Transverse colon (tissue), 4 donors: ENCODE measurements at places on chromosomes 2 and 18. TPM values are rescaled to one million over a fixed set of nuclear protein-coding genes. Genes with fewer than 3 reads are reported as not detected.
A peak's percentile ranks its signal among the peaks of the same experiment; 100 is the strongest.

DNA sequence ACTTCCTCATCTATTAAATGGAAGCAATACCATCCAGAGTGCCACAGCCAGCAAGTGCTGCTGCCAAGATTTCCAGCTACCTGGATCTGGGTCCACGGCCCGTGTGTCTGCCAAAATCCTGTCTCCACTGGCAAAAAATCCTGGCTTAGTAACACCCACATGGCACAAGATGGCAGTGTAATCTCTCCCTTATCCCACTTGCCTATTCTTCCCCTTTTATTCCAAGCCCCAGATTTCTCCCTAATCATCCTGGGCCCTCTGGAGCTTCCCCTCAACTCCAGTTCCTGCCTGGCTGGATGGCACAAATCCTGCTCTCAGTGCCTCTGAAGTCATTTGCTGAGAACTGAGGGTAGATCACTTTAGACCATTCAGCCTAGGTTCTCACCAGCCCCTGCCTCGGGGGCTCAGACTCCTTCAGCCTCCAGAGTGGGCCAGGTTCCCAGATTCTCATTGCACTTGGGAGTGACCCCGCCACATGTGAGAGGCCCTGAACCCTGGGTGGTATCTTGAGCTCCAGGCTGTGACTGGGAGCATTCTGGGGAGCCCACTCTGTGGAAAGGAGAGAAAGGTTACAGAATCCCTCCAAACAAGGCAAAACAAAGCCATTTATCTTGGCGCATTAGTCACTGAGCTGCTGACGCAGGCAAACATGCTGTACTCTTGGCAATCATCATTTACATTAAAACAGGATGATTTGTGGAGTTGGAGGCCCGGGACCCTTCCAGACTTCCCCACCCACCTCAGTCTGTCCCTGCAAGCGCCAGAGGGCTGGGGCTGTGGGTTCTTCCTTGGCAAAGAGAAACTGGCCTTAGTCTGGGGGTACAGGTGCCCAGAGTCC, 325.8 kb downstream of the DYSF start:
- no peak for DNase-seq

- no peak for DNase-seq
Measured at GRCh38 chr2:120820953-120821279, 85.2 kb downstream of the GLI2 start.

GRCh38 chr2:17849275-17849674, 29.2 kb upstream of the KCNS3 start:
- no peak for DNase-seq

DNA sequence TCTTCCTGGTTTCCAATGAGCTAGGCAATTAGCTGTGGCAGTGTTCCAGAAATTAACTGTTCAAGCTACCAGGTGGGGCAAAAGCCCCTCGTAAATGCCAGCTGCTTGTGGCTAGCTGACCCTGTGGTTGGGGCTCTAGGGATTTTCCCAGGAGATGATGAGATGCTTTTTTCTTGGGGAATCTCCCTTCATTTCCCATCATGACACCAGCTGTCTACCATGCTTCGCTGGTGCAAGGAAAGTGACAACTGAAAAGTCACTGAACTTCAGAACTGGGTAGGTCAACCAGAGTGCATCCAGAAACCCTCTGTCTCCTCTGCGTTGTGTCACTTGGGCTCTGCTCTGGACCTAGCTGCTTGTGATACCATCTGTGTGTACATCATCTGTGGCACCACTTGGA, 386.5 kb upstream of the DCC start:
- DNase-seq, result no peak

DNA sequence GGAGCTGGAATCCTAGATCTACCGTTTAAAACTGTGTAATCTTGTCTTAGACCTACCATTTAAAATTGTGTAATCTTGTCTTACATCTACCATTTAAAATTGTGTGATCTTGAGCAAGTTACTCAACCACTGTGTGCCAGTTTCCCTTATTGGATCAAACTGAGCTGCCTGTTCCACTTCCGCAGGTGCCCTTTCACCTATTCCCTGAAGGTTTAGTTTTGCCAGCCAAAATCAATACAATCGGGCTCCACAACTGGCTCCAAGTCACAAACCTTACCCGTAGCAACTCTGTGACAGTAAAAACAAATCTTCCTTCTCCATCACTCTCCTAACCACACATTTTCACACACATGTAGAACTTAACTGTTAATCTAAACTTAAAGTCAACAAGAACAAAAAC, 20.1 kb downstream of the DOCK10 start:
- DNase-seq, result peak; percentile 19

- no peak for DNase-seq
Measured at GRCh38 chr2:23335550-23335949, 49.4 kb upstream of the KLHL29 start.

GRCh38 chr2:133194362-133194655, 374.0 kb downstream of the NCKAP5 start:
- no peak for DNase-seq

GRCh38 chr2:62724886-62725711, 19.6 kb downstream of the EHBP1 start:
- peak; percentile 26 for DNase-seq

The PSMA8 gene
- total RNA-seq, result not detected

The AGAP1 gene
- 56.1 TPM for total RNA-seq

The CENPA gene
- not detected for total RNA-seq

The TRPM8 gene
- not detected for total RNA-seq

The ASB18 gene
- total RNA-seq, result not detected

The TRAK2 gene
- 49.4 TPM for total RNA-seq
